ENCODE measurements at places on chromosomes 7 and 10.
A peak's percentile ranks its signal among the peaks of the same experiment; 100 is the strongest.

GRCh38 chr7:875476-876076 is 778 bp upstream of the GET4 start:
- DNase-seq: peak; percentile 49

GRCh38 chr7:34070511-34071323 is 165.4 kb downstream of the BMPER start:
- no peak for DNase-seq

DNA sequence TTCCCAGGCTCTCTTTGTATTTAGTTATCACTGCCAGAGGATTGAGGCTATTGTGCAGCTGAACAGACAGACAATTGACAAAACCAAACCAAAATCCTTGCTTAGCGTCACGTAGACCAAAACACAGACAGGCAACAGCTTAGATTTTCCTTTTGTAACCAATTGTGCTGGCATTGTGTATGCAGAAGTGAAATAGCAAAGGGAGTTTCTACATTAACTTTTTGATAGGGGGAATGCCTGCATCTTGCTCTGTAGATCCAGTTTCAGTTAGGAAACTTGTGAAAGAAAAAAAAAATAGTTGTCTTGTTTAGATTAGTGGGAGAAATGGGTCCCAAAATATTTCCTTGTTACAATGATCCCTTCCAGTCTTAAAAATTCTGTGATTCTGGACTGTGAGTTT is 333.8 kb downstream of the BBS9 start:
- DNase-seq: no peak

DNA sequence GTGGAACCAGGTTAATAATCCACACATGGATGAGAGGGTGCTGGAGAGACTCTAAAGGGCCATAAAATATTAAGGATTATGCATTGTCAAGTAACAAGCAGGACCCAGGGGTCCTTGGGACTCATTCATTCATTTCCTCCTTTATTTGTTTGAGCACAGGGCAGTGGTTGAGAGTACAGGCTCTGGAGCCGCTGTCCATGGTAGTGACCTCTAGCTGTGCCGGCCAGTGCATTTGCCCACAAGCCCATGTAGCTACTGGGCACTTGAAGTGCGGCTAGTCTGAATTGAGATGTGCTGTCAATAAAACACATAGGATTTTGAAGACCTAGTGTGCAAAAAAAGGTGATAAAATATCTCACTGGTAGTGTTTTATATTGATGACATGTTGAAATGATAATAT is 137.6 kb downstream of the C10orf105 start:
- no peak for DNase-seq

DNA sequence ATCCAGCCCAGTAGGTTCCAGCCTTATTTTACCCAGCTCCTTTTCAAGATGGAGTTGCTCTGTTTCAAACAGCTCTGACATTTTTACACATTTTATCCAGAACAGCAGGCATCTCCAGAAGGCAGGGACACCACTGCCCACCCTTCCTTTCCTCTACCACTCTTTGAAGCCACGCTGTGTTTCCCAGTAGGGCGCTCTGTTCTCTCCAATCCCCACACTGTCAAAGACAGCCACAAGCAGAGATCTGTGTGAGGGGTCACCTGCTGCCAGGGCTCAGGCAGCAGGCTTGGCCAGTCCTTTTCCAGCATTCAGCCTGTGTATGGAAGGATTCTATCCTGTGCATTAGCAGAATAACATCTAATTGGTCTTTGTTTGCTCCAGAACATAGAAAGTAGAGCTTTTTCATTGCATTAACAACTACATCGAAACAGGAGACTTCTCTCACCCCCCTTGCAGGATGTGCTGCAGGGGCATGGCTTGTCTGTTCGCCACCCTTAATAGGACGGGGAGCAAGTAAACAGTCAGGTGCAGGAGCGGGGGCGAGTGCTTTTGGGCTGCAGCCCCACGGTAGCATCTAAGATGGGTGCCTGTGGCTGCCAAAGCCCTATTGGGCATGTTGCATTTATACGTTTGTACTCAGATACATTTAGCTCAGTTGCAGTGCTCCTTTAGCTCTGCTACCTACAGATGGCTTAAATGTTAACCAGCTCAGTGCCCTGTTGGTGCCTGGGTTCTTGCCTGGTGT is 326.1 kb downstream of the GALNT17 start:
- no peak for DNase-seq

DNA sequence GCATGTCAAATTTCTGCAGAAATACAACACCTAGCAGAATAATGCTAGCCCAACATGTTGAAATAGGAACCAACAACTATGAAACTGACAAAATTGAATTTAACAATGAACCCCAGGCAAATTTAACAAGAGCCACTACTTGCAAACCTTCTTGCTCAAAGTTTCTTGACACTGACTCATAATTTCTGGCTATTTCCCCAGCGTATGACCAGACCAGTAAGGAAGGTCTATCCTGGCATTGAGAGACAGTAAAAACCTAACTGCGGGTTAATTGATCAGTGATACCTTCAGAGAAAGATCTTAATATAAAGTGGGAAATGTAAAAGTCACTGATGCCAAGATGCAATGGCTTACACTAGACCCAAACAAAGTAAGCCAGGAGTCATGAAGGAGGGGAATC is 510.1 kb downstream of the ARL4A start:
- no peak for DNase-seq

Measured in NCI-H2081 (cell line).